ENCODE measurements at places on chromosomes 4 and X. TPM values are rescaled to one million over a fixed set of nuclear protein-coding genes. Genes with fewer than 3 reads are reported as not detected.
A peak's percentile ranks its signal among the peaks of the same experiment; 100 is the strongest.

- DNase-seq = no peak
Measured at GRCh38 chr4:64121803-64122202, 287.4 kb downstream of the TECRL start.

The DRD5 gene
- total RNA-seq = not detected

- no peak for DNase-seq
Measured at GRCh38 chrX:150702966-150703694, 9.9 kb downstream of the MTMR1 start.

The ALB gene
- total RNA-seq = 0.75 TPM

GRCh38 chrX:153411255-153411987 lies at the start of gene ZFP92:
ZFP92 (plus strand) TSS chrX:153411472; CDS start chrX:153418323, 6,851 bp downstream.
- no peak for DNase-seq

The SERTM2 gene
- 0.23 TPM for total RNA-seq

The MPP1 gene
- total RNA-seq = 9.0 TPM

DNA sequence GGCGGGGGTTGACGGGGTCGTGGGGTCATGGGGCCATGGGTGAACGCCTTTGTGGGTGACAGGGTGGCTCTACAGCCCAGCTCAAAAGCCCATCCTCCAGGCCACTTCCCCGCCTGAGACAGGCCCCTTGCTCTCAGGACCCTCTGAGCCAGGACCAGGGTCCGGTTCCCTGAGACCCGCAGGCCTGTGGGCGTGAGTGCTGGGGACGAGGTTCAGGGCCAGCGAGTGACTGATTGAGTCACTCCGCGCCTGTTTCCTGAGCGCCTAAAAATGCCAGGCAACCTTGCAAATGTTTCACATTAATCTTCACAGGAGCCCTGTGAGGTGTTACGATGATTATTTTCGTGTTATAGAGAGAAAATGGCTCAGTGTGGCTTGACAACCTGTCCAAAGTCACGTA lies 97.8 kb downstream of the ZNF674 start:
- DNase-seq = peak; percentile 7

The AMMECR1 gene
- 16.0 TPM for total RNA-seq

DNA sequence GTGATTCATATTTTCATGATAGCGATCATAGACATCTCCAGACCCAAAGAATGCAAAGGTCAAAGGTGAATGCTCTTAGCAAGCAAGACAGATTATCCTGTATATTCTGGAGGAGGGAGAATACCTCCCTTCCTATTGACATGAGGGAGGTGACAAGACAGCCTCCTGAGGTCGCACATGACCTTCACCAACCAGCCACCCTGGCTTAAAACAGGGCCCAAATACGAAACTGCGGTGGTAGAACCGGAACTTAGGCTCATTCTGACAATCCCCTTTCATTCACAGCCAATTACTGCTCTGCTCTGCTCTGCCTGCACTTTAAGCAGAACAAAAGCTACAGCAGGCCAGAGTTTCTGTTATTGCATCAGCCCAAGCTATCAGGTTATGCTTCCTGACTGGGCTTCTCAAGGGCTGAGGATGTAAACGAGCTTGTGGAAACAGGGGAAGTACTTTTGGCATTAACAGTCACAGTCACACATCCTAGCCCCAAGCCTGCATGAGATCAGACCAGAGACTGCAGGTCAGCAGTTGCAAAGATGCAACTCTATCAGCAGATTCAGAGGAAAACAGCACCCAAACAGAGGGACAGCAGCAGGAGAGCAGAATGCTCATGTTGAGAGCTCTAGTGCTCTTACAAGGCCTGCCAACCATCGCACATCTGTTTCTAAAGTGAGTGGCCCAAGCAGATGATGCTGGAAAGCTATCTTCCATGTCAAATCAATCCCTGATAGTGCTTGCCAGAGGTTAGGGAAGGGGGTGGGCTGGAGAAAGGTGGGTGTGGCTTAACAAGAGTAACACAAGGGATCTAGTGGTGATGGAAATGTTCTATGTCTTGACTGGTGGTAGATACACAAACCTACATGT lies 51.3 kb upstream of the MAP3K15 start:
- DNase-seq = peak; percentile 16

DNA sequence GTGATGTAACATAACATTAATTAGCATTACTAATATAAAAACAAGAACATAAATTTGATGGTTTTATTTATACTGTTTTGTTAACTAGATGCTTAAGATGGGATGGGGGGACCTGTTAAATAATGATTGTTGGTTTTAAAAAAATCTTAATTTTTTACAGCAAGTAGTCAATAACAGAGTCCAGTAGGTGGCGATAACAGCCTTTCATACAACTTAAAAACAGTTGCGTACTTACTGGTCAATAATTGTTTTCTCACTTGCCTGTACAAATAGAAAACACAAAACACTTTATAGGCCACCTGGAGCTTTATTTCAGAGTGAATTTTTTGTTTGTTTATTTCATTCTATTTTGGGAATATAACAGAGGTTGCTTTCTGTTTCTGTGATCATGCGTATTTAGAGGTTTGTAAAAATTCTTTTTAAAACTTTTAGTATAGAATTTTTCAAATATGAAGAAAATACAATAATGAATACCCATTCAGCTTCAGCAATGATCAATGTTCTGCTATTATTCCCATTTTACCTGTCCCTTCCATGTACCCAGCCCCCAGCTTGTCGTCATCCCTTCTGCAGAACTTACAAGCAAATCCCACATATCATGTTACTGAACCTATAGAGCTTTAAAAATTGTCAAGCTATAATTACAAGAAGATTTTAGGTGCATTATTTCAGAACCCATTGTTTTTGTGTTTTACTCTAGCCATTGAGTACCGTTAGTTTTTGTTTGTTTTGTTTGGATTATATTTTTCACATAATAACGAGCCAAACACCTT lies 97.1 kb downstream of the MRPL1 start:
- DNase-seq = peak; percentile 22

The GAB3 gene
- 1.7 TPM for total RNA-seq

DNA sequence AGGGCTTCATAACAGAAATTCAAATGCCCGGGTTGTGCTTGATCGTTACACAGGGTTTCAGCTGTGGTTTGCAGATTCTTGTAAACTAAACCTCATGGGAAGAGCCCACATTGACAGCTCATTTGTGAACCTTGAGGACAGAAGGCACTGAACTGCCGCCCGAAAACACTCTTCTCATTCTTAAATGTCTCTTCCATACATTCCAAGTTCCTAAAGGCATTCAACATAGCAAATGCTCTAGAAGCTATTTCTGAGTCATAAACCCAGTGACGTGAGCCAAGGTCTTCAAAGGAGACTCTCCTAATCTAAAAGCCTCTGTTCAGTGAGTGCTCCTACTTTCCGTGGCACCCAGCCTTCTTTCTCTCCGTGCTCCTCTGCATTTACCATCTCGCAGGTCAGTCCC lies 737.8 kb upstream of the FRG1 start:
- peak; percentile 8 for DNase-seq

- DNase-seq = peak; percentile 90
Measured at GRCh38 chrX:136168929-136169735, 21.8 kb downstream of the FHL1 start.

GRCh38 chr4:52096048-52096447 lies 44.9 kb downstream of the SPATA18 start:
- peak; percentile 34 for DNase-seq

- DNase-seq = no peak
Measured at GRCh38 chr4:3607690-3608552, 75.7 kb upstream of the LRPAP1 start.

DNA sequence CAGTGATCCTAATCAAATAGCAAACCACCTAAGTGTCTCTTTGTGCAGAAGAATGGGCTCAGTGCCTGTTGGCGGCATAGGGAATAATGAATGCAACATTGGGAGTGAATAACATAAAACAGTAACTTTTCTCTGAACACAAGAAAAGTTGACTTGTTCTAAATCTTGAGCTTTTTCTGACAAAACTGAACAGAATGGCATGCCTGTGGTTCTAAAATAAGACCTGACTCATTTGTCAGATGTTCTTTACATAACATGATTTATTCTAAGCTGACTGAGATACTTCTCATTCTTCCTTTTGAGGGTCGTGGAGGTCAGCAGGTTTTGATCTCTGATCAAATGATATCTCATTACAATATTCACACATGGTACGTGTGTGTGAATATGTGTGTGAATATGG lies 165.4 kb upstream of the WDR1 start:
- DNase-seq = no peak

DNA sequence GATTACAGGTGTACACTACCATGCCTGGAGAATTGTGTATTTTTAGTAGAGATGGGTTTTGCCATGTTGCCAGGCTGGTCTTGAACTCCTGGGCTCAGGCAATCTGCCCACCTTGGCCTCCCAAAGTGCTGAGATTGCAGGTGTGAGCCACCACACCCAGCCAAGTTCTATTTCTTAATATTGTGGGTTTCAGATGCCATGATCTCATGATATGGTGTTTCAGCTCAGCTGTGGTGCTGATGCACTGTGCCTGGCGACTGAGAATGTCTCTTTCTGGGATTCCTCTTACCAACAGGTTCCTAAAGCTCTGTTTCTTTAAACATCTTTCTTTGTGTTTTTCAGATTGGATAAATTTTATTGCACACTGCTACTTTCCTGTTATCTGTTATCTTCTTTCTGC lies 17.3 kb upstream of the NDUFC1 start:
- DNase-seq = no peak

DNA sequence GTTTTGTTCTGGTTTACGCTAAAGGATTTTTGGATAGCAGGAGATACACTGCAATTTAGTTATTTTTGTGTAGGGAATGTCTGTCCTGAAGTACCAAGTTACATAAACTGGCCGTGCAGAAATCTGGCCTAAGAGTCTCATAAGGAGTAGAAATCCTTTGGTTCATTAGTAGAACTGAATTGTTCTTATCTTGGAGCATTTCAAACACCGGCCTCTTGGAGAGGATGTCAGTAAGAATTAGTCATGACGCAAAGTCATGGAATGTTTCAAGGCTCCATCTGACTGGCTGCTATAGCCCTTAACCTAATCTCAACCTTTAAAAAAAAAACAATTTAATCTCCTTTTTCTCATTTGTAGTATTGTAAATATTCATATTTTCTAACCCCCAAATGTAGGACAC lies 15.2 kb downstream of the PDLIM3 start:
- peak; percentile 85 for DNase-seq

The PROM1 gene
- 34.5 TPM for total RNA-seq

- no peak for DNase-seq
Measured at GRCh38 chr4:1669850-1670249, 14.3 kb downstream of the FAM53A start.

GRCh38 chrX:11870789-11871188 lies 112.8 kb downstream of the MSL3 start:
- DNase-seq = no peak

The ZNF157 gene
- 0.54 TPM for total RNA-seq

- DNase-seq = peak; percentile 62
Measured at GRCh38 chr4:41678086-41678816, 70.3 kb downstream of the PHOX2B start.

The UGT2B7 gene
- total RNA-seq = 0.55 TPM

DNA sequence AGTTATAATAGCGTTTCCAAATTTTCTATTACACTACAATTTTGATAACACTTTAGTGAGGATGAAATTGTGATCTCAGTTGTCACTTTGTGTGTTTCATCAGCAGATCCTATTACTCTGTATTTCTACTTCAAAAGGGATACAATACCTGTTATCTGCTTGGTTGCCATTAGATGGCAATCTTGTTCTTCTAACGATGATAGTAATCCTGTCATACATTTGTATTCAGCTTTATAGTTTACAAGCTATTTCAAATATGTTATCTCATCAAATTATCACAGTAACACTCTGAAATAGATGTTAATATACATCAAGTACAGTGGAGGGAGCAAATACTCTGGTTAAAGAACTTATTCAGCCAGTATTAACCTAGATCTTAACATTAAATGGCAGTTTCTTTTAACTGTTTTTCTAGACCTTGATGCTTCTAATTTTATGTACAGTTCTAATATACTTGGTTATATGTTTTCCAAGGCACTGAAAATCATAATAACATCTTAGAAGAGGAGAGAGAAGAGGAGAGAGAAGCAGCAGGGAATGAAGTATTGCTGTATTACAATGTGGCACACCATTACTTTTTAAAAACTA lies 292.0 kb downstream of the CCSER1 start:
- DNase-seq = peak; percentile 16

GRCh38 chr4:88753658-88754571 lies 56.3 kb upstream of the NAP1L5 start:
- DNase-seq = no peak

The UGDH gene
- 111 TPM for total RNA-seq

- DNase-seq = peak; percentile 15
Measured at GRCh38 chr4:174434455-174434854, 87.8 kb downstream of the HPGD start.

GRCh38 chr4:153549405-153549804 lies 83.2 kb downstream of the TMEM131L start:
- no peak for DNase-seq

DNA sequence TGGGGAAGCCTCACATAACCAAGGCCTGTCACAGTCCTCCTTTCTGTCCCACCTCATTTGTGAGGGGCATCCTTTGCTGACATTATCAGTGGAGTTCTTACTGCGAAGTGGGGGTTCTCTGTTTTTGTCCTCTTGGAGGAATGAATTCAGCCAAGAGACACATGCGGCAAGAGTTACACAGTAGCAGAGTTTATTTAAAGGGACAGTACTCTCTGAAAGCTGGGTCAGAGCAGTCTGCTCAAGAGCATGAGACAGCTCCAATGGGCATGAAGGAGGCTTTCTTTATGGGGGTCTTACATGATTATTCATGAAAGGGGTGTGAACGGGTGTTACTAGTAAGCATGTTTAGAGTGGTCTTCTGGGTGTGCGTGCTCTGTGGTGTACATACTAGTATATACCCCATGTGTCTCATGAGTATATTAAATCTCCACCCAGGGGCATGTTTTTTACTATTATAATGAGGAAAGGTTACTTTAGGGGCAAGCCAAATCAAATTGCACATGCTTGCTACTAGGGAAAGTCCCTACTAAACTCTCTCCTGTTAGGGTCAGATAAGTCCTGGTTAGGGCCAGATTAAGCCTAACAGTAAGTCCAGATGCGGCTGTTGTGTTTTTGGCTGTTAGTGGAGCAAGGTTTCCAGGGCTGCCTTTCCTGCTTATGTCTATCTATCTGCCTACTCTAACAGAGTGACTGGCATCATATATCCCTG lies 19.8 kb upstream of the LGI2 start:
- no peak for DNase-seq

The CXCL5 gene
- 0.61 TPM for total RNA-seq

All from astrocyte (in vitro differentiated cells and primary cell).